ENCODE measurements at places on chromosomes 13 and 19.

DNA sequence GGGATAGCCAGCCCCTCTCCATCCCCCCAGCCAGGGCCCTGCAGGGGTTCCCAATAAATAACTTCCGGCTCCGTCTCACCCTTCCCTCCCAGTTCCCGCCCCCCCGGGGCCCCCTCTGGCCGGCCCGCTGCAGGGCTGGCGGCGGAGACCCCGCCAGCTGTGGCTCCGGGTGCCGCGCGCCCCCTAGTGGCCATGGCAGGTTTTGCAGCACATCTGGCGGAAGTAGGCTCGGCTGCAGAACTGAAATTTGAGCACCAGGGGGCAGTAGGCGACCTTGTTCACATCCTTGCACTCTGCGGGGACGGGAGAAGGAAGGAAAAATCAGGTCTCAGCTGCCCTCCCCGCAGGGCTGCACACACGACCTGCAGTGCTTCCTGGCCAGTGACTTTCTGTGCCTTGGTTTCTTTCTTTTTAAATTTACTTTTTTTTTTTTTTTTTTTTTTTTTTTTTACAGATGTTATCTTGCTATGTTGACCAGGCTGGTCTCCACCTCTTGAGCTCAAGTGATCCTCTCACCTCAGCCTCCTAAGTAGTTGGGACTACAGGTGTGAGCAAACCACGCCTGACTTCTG is 3.6 kb upstream of the MYO1F start:
- DNase-seq, result peak; percentile 81

- no peak for DNase-seq
These were observed 38.3 kb downstream of the DNAJC15 start for GRCh38 chr13:43061496-43062280.

DNA sequence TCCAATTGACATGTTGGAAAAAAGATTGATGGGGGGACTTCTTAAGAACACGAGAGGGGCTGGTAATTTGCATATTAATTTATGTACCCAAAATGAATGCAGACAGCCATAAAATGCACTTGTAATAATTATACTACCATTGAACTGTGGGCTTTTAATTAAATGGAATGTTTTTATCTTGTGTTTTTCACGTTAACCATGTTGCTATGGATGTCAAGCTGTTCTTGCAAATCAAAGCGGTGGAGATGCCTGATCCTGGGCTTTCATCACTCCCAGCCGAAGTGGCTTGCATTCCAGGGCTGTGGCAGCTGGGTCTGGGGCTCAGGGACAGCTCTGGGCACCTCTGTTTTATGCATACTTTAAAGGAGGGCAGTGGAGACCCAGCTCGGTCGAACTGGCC is 179.4 kb upstream of the TMTC4 start:
- no peak for DNase-seq

DNA sequence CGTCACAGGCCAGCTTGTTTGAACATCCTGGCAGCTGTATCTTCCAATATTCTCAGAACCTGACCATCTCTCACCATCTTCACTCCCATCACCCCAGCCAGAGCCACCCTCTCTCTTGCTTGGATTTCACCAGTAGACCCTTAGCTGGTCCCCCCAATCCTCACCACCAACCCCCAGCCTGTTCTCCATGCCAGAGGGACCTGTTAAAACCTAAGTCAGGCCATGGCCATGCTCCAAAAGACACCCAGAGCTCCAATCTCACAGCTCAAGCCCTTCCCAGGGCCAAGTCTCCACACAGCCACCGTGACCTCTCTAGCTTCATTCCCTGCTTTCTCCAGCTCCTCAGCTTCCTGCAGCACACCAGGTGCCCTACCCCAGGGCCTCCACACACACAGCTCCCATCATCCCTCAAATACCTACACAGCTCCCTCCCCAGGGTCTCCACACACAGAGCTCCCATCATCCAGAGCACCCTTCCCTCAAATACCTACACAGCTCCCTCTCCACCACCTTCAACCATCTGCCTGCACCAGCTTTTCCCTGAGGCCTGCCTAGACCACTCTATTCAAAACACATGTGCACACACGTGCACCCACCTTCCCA is 13.8 kb downstream of the EPS8L1 start:
- DNase-seq, result no peak

DNA sequence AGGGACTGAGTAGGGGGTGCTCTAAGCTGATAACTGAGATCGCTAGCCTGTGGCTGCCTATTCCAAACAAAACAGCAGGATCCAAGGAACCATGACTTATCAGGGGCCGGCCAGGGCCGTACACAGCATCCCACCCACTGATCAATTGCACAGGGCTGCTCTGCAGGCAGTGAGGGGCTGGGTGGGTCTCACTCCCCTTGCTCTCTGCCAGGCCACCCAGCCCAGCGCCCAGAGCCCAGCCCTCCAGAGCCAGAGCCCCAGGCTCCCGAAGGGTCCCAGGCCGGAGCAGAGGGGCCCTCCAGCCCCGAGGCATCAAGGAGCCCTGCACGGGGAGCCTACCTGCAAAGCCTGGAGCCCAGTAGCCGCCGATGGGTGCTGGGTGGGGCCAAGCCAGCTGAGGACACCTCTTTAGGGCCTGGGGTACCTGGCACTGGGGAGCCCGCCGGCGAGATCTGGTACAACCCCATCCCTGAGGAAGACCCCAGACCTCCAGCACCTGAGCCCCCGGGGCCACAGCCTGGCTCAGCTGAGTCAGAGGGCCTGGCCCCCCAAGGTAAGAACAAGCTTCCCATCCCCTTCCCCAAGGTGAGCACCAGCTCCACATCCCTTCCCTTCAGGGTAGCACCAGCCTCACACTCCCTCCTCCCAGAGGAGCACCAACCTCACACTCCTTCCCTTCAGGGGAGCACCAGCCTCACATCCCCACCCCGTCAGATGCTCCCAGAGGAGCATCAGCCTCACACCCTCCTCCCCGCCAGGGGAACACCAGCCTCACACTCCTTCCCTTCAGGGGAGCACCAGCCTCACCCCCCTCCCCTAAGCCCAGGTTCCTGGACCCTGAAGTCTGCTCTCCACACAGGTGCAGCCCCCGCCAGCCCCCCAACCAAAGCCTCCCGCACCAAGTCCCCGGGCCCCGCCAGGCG is 1.9 kb downstream of the SYDE1 start:
- DNase-seq, result no peak

DNA sequence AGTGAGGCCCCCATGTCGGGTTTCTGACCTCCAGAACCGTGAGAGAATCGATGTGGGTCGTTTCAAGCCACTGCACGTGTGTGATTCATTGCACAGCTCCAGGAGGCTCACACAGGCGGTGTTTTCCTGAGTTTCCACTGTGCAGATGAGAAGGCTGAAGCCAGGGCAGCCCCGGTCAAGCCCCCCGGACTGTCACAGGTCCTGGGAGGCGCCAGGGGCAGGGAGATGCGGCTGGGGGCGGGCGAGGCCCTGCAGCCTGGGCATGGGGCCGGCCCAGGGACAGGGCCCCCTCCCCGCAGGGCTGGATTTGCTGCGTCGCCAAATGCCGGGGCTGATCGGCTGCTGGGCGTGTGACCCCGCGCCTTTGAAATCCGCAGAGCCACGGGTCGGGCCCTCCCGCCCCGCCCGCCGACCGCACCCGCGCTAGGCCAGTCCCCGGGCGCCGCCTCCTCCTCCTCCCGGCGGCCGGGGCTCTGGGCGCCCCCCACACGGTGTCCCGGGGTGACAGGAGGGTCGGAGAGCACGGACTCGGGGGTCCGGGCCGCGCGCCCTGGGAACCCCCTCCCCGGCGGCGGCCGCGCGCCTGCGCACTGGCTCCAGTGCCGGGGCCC is 9.9 kb upstream of the MKNK2 start:
- DNase-seq, result no peak

DNA sequence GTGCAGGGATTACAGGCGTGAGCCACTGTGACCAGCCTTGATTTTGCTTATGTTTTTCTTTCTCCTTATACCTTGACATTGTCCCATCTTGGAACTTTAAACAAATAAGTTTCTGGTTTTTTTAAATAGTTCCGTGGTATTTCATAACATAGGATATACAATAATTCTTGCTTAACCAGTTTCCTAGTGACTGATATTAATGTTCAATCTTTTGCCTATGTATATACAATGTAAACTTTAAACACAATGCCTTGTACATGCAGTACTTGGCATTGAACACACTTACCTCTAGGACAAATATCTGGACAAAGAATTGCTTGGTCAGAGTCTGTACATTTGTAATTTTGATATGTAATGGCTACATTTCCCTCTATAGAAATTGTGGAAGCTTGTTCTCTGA is 24.4 kb upstream of the SPACA4 start:
- DNase-seq, result no peak

- DNase-seq, result no peak
These were observed 294.8 kb downstream of the KCNRG start for GRCh38 chr13:50309882-50310594.

GRCh38 chr19:30150626-30151025 is 208.6 kb downstream of the URI1 start:
- no peak for DNase-seq

DNA sequence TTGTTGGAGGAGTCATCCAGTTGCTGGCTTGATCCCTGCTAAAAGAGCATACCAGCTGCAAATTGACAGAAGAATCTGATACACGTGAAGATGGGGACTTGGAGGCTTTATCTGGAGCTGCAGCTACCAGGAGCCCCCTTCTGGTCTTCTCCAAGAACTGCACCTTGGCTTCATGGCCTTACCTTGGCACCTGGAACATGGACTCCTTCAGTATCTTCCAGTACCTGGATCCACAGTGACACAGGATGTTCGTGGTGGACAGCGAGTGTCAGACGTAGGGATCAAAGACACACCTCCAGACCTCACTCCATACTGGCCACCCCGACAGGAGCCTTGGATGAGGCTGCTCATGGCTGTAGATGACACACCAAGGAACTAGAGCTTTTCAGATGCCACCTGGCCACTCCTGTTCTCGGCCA is 9.9 kb upstream of the ACSBG2 start:
- no peak for DNase-seq

DNA sequence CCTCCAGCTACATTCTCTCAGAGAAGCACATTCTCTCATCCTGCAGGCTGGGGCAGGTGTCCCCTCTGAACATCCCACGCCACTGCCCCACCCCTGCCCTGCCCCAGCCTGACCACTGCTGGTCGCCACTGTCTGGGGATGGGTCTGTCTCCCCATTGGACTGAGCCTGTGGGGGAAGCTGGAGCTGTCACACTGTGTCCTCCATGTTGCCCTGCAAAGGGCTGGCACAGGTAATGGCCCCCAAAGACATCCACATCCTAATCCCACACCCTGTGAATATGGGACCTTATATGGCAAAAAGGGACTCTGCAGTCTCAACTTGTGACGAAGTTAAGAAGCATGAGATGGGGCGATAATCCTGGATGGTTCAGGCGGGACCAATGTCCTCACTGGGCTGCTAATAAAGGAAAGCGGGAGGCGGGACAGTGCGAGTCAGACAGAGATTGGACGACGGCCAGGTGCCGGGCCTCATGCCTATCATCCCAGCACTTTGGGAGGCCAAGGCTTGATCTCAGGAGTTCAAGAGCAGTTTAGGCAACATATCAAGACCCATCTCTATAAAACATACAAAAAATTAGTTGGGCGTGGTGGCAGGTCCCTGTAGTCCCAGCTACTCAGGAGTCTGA is 9.1 kb downstream of the AP2S1 start:
- no peak for DNase-seq

GRCh38 chr19:17156947-17157302 is 58.2 kb upstream of the USE1 start:
- no peak for DNase-seq

- DNase-seq, result no peak
These were observed 1.1 kb downstream of the CACNG7 start for GRCh38 chr19:53910170-53910518.

GRCh38 chr19:46218160-46218559 is 11.4 kb upstream of the IGFL1 start:
- no peak for DNase-seq

DNA sequence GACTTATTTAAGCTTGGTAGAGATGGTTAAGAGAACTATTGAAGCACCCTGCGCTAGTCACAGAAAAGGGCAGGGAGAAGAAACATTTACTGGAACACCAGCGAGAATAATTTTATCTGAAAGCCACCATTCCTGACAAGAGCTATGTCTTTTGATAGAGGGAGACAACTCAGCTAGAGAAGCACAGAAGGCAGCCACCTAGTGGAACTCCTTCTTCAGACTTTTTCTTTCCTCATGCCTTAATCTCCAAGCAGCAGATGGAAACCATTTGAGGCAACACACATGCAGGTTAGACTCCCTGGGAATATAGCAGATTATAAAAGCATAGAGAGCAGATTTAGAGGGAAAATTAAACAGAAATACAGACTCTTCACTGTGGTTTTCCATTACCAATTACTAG is 813.4 kb downstream of the SLITRK6 start:
- DNase-seq, result no peak

DNA sequence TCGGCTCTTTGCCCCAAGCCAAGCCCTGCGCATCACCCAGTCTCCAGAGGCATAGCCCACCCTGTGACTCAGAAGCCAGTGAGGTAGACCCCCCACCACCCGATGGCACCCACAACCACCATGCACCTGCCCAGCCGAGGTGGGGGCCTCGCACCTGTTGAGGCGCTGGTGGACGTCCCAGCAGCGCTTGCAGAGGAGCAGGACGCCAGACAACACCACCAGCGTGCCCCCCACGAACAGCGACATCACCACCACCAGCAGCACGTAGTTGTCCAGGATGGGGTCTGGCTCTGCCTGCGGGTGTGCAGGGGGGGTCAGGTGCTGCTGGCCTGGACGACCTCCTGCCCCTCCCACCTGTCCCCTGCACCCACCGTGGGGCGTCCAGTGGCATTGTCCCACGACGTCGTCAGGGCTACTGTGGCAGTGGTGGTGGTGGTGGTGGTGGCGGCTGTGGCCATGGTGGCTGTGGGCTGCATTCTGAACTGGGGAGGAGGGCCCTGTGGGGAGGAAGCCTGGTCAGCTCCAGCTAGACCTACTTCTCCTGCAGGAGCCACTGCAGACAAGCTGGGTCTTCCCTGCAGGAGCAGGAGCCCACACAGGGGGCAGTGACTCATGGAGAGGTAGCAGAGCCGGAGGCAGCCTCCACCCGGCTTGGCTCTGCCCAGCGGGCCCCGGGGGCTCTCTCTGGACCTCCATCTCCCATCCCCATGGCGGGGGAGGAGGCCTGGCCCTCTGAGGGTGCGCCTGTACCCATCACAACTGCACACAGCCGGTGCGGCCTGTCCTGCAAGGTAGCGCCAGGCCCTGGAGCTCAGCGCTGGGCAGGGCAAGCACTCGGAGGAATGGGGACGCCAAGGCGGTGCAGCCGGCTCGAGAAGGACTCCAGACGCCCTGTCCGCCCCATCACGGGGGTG is 1.9 kb downstream of the CBARP start:
- no peak for DNase-seq

- DNase-seq, result no peak
These were observed 804.8 kb downstream of the SLITRK1 start for GRCh38 chr13:83077499-83077898.

- DNase-seq, result no peak
These were observed at the start of gene FGF14 for GRCh38 chr13:102401766-102402165. Gene FGF14 (minus strand): TSS chr13:102402048.

GRCh38 chr13:37313372-37313771 is 207.9 kb upstream of the CSNK1A1L start:
- no peak for DNase-seq

- no peak for DNase-seq
These were observed 435 bp upstream of the OBI1 start for GRCh38 chr13:78659450-78659730.

DNA sequence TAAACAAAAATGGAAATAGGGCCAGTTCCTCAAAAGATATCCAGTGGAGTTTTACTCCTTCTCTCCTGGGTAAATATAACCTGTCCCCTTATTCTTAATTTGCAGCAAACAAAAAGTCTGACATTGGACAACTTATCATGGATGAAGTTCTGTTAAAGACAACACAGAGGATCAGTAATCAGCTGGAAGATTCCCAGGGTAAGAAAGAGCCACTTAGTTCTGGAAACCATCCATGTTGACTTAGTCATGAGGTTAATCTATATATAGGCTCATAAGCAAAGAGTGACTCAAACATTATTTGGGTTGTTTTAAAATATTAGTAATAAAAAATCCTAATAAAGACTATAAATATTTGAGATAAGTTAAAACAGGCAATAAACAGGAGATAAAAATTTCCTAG is 40.5 kb upstream of the EBPL start:
- no peak for DNase-seq
